ENCODE measurements at places on chromosomes 11 and 22.

DNA sequence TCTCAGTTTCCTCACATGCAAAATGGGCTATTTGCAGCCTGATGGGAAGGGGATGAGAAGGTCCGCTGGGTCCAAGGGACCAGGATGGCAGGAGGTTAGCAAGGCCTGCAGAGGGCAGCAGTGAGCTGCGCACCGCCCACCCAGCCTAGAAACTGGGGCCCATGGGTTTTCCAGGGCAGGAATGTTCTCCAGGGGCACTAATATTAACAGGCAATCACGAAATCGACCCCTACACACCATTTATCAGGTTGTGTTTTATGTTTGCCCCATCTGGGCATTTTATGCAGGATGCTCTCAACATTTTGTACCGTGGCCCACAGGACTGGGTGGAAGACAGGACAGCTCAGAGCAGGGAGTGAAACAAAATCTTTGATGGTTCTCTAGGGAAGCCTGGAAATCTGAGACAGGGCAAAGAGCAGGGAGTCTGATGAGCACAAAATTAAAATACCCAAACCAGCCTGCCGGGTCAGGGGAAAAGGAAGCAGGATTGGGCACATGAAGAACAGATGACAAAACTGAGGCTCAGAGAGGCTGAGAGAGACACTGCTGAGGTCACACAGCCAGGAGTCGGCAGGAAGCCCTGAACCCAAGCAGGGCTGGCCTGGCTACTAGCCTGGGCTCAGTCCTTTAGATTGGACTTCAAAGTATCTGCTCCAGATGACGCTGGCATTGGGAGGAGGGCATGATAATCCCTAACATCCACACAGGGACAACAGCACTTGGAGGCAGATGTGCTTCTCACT lies 1.6 kb upstream of the BCR start:
- DNase-seq: no peak

- no peak for DNase-seq
Measured at GRCh38 chr11:87263979-87264378, 226.2 kb downstream of the TMEM135 start.

DNA sequence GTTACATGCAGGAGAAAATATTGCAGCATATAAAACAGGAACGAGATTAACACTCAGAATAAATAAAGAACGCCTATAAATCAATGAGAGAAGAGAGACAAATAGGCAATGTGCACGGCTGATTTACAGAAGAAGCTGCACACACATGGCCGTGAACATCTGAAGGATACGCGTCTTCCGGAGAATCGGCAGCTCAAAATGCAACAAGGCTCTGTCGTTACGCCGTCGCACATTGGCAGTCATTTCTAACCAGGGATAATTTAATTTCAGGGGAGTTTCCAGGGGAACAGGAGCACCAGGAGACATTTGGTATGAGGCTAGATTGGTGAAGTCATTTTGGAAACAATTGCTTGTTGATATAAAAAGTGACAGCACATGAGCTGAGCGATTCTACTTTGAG lies 745.2 kb downstream of the BRD1 start:
- DNase-seq: no peak

- no peak for DNase-seq
Measured at GRCh38 chr11:64864473-64865285, 13.7 kb downstream of the EHD1 start.

DNA sequence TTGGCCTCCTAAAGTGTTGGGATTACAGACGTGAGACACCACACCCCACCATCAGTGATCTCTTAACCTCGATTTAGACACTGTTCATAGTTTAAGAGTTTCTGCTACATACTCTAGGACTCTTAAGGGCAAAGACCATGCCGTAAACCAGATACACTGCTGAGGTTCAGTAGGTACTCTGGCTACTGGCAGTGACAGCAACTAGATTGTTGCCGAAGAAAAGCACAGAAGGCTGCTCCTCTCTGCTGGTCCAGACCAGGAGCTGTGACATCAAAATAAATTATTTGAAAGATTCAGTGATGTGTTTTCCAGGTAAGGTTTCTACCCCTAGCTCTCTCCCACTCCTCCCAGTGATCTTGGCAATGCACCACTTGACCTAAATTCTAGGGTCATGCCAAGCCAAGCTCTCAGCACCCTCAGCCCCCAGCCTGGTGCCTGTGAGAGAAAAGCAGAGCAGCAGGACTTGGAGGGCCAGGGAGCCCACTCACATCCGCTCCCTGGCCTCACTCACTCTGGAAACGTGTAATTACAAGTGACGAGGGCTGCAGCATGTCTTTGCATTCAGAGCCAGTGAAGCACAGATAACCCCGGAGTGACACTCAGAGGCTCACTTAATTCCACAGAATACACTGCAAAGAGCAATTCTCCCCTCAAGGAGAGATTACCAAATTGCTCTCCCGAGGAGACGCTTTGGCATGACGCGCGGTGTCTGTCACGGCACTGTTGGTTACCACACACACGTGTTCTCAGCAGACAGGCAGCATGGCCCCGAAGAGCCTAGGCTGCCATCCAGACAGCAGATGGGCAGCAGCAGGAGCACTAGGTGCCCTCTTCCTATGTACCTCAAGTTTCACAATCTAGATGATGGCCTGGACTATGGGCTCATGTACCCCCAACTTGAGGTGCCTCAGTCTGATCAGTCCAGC lies 96.9 kb upstream of the PITPNB start:
- no peak for DNase-seq

- DNase-seq: no peak
Measured at GRCh38 chr11:112227471-112227870, 1.2 kb downstream of the PTS start.

- DNase-seq: no peak
Measured at GRCh38 chr22:42430528-42431125, 1.6 kb downstream of the NFAM1 start.

DNA sequence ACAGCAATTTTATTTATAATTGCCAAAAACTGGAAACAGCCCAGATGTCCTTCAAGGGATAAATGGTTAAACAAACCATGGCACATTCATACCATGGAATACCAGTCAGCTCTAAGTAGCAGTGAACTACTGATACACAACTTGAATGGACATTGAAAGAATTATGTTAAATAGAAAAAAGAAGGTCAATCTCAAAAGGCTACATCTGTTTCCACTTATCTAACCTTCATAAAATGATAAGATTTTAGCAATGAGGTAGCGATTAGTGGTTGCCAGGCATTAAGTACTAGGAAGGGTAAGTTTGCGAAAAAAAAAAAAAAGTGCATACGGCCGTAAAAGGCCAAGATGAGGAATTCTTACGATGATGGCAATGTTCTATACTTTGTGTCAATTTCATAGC lies 738.7 kb upstream of the ANO3 start:
- DNase-seq: no peak

DNA sequence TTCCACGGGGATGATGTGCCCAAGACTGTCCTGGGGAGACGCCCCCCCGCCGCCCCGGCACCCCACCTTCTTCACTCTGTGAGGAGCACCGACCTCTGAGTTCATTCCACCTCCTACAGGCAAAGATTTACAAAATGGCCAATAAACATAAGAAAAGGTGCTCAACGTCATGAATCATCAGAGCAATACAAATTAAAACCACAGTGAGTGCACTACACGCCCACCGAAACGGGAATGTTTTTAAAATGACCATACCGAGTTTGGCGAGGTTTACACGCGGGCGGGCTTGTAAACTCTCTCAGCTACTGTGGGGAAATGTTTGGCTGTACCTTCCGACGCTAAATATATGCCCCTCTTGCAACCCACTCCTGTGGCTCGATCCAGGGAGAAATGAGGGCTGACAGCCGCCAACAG lies 7.9 kb downstream of the NPTXR start:
- DNase-seq: no peak

- DNase-seq: no peak
Measured at GRCh38 chr11:27228232-27228905, 134.6 kb downstream of the CCDC34 start.

- peak; percentile 58 for DNase-seq
Measured at GRCh38 chr11:128342511-128343134, 244.7 kb downstream of the ETS1 start.

DNA sequence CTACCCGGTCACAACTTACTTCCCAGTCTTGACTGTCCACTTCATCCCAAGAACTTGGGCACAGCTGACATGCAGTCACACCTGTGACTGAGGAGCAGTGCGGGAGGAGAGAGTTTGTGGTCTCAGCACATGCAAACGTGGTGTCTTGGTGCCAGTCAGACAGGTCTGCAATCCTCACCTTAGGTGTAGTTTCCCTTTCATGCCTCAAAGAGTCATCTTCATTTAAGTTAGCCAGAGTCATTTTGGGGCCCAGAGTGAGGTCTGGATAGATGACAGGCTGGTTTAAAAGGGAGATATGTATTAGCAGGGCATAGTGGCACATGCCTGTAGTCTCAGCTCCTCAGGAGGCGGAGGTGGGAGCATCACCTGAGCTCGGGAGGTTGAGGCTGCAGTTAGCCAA lies 108.5 kb upstream of the SORL1-AS1 start:
- DNase-seq: no peak

- DNase-seq: peak; percentile 10
Measured at GRCh38 chr11:77547863-77548551, 41.7 kb upstream of the AQP11 start.

- no peak for DNase-seq
Measured at GRCh38 chr22:16917144-16918003, 90.6 kb downstream of the GAB4 start.

DNA sequence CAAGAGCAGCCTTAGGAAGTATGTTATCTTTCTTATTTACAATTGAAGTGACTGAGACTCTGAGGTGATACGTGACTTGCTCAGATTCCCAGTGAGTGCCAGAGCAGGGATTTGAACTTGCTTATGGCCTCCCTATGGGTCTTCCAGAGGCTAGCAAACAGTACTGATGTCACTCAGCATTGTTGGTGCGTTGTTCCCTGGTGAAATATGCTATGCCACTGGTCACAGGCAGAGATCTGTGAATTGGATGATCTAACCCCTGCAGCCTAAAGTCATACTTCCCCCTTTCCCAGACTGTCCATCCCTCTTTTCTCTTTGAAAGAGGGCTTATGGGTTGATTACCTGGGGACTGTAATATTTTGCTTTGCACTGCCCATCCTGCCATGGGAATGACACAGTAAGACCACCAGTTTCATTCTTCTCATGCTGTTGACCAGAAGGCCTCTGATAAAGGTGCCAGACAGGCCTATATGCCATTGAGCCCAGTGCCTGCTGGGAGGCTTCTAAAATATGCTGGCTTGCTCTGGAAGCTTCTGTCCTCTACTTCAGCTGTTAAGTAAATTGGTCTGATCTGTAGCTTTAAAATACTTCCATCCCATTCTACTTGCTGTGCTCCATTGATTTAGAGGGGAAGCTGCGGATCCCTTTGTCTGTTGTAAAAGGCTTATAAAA lies 152.2 kb upstream of the E2F8 start:
- no peak for DNase-seq

DNA sequence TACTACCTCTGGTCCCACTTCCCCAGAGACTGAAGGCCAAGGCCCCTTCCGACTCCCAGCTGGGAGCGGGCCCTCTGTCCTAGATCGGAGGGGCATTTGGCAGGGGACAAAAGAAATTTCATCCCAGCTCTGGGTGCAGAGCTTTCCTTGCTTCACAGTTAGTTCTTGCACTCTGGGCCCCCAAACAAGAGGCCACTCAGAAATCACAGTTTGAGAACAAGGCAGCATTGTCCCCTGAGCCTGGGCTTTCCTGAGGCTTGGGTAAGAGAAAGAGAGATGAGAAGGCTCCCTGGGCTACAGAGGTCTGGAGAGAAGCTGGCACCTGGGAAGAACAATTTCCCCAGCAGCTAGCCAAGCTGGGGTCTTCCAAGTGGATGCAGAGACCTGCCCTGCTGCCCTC lies 71.8 kb upstream of the NCAM1 start:
- DNase-seq: no peak

- no peak for DNase-seq
Measured at GRCh38 chr11:70077411-70078094, 564 bp upstream of the ANO1 start.

GRCh38 chr22:38707984-38708383 lies 2.2 kb downstream of the GTPBP1 start:
- DNase-seq: no peak

- peak; percentile 22 for DNase-seq
Measured at GRCh38 chr11:106697058-106697457, 321.2 kb downstream of the GUCY1A2 start.

DNA sequence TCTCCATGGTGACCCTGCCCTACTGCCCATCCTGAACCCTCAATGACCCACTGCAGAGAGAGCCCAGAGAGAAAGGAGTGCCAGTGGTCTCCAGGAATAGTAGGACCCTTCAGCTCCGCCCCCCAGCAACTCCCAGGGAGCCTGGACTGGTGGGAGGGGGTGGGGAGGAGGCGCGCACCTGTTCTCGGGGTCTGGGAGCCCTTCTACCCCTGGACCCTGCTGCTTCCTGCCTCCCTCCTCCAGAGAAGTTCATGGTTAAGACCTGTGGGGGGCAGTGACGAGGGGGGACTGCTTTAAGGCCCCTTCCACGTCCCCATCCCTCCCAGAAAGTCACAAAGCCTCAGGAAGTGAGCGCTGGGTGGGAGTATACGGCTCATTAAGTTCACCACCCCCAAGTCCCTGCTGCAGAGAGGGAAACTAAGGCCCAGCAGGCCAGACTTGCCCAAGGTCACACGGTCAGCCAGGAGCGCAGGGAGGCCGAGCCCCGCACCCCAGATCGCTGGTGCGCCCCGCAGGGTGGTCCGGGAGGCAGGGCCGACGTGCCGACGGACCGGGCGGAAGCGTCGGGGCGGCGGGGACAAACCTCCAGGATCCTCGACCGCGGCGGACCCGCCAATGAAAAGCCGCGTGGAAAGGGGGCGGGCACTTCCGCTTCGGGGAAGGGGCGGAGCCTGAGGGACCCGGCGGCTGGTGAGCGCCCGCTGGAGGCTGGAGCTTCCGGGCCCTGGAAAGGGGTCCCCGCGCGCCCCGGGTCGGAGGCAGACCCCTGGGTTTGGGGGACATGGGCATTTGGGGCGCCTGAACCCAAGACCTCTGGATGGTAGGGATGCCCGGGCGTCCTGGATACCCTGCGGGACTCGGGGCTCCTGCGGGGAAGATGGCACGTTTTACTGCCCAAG lies at the start of the genes NUDT22 and TRPT1:
TSS of gene NUDT22 (plus strand) at position 667 of the 899 bp plus-strand sequence. CDS start 379 bp downstream, outside the sequence.
TSS of gene TRPT1 (minus strand) at position 579 of the 899 bp plus-strand sequence. CDS start at position 253, 326 bp downstream.
- no peak for DNase-seq

- no peak for DNase-seq
Measured at GRCh38 chr11:87894961-87895360, 280.3 kb downstream of the RAB38 start.

DNA sequence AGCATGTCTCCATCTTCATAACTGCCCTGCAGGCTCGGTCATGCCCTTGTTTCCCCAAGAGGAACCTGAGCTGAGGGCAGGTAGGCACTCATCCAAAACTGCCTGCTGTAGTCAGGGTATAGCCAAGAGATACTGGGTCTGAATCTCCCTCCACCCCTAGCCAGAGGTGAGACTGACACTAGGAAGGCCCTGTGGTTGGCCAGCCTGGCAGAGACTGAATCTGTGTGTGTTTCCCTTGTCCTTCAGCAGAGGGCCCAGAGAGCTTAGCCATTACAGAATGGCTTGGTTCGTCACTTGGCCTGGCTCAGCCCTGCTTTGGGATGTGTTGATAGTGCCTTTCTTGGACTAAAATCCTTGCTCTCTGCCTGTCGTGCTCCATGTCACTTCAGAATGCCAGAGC lies 79.3 kb upstream of the SUSD2 start:
- DNase-seq: no peak

DNA sequence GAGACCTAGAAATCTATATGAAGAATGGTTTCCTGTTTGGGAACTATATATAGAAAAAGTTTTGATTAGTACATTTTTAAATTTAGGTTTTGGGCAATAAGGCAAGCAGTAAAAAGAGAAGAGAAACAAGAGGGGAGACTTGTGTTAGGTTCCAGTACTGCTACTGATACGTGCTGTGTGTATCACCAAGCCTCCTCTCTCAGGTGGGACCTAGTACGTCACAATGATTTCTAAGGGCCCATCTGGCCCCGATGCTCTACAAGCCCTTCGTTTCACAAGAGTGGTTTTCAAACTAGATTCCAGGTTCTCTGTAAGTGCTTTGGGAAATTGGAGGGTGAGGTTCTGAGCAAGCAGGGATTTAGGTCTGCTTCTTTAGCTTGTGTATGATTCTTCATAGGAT lies 39.2 kb downstream of the USP35 start:
- no peak for DNase-seq
